ENCODE measurements at places on chromosomes 4 and X. TPM values are rescaled to one million over a fixed set of nuclear protein-coding genes. Genes with fewer than 3 reads are reported as not detected.

GRCh38 chr4:8901335-8901734 lies 29.7 kb upstream of the HMX1 start:
- no peaks in the 10 kb centered on the region for H3K36me3 ChIP-seq
- H3K27me3 ChIP-seq, result no peaks in the 10 kb centered on the region
- no peak overlapping the region for H3K27ac ChIP-seq
- no peak overlapping the region for H3K4me3 ChIP-seq
- no peak for DNase-seq

- H3K27me3 ChIP-seq, result no peaks in the 10 kb centered on the region
- H3K36me3 ChIP-seq, result no peaks in the 10 kb centered on the region
- H3K27ac ChIP-seq, result no peak overlapping the region
- H3K4me1 ChIP-seq, result no peaks in the 10 kb centered on the region
- H3K4me3 ChIP-seq, result no peak overlapping the region
- no peak for DNase-seq
Measured at GRCh38 chr4:142528433-142528832, 317.7 kb downstream of the INPP4B start.

Gene LINC00632
- total RNA-seq, result not detected

Gene NPY2R
- not detected for total RNA-seq

Gene HHIP
- total RNA-seq, result not detected

- no peak overlapping the region for H3K4me3 ChIP-seq
- H3K27me3 ChIP-seq, result no peaks in the 10 kb centered on the region
- H3K4me1 ChIP-seq, result no peaks in the 10 kb centered on the region
- no peaks in the 10 kb centered on the region for H3K36me3 ChIP-seq
Measured at GRCh38 chrX:151009582-151009981, 26.4 kb downstream of the HMGB3 start.

Gene C4orf50
- total RNA-seq, result 0.32 TPM

- H3K4me3 ChIP-seq, result no peak overlapping the region
- H3K27ac ChIP-seq, result no peak overlapping the region
- peaks cover 18% of the 10 kb centered on the region for H3K4me1 ChIP-seq
- DNase-seq, result no peak
- H3K27me3 ChIP-seq, result no peaks in the 10 kb centered on the region
- no peaks in the 10 kb centered on the region for H3K36me3 ChIP-seq
Measured at GRCh38 chr4:82754513-82755165, 44.0 kb downstream of the SCD5 start.

- no peaks in the 10 kb centered on the region for H3K27me3 ChIP-seq
- H3K4me1 ChIP-seq, result no peaks in the 10 kb centered on the region
- no peaks in the 10 kb centered on the region for H3K36me3 ChIP-seq
- H3K4me3 ChIP-seq, result no peak overlapping the region
- peak; percentile 19 for DNase-seq
Measured at GRCh38 chr4:37533286-37534033, 152.7 kb downstream of the RELL1 start.

GRCh38 chrX:47177079-47177478 lies 16.6 kb upstream of the UBA1 start:
- H3K4me1 ChIP-seq, result no peaks in the 10 kb centered on the region
- DNase-seq, result no peak
- no peaks in the 10 kb centered on the region for H3K27me3 ChIP-seq
- no peak overlapping the region for H3K27ac ChIP-seq

DNA sequence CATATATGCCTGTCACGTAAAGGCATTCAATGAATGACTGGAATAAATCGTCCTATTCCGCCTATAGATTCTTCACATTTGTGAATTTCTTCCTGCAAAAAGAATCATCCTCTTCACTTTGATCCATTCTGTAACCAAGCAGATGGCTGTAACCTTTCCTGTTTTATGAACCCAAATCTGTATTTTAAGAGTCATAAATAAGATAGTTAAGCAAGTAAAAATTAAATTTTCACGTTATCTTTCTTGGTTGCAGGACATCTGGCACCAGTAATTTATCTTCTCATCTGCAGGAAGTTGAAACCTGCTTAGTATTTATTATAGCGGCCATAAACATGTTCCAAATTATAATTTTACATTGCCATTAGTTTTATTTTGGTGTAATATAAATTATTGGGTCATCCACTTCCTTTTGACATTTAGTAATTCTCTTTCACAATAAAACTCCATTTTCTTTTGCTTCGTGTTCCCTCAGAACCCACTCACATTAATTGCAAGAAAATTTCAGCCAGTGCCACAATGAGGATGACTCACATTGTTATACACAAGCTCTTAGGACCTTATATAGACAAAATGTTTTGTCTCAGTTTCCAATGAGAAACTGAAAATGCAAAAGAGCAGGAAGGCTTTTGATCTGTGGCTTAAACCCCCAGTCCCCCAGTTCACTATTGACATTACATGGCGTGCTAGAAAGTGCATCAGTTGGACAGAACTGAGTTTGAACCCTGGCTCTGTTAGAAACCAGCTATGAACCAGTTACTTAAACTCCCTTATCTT lies 51.1 kb downstream of the TMEM156 start:
- H3K27me3 ChIP-seq, result no peaks in the 10 kb centered on the region
- no peak overlapping the region for H3K4me3 ChIP-seq
- no peaks in the 10 kb centered on the region for H3K4me1 ChIP-seq
- no peak for DNase-seq
- H3K27ac ChIP-seq, result no peak overlapping the region
- peaks cover 54% of the 10 kb centered on the region for H3K36me3 ChIP-seq

Measured in Karpas-422 (cell line).